Caudate nucleus (tissue), 63 donors: ENCODE measurements at places on chromosomes 5 and 9.

DNA sequence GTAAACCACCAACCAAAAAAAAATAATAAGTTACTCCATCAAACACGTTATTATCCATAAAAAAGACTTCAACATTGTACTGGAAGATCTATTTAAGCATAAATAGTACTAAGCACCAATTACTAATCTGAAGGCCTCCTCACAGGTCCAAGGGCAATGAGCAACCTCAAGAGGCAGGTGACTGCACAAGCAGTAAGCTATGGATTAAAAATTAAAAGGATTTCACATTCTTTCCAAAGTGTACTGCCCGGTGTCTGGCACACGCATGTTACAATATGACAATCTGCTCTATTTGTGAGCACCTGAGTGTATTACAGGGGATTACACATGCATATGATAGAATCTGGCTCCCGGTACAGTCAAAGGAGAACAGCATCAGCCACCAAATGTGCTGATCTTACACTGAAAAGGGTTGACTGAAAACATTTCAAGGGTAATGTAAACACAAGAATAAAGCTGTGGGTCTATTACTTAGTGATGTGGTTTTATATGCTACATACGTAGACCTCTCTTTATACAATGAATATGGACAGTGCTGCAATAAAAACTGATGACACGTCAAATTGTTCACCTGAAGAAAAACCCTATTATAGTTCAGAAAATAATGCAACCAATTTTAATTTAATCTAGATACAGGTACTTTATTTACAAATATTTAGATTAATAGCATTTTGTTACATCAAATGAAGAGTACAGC lies 22.8 kb downstream of the RAB14 start:
- no peak for DNase-seq

- no peak for DNase-seq
These were observed 54.0 kb downstream of the PLPP1 start for GRCh38 chr5:55480781-55481180.

GRCh38 chr9:35980289-35981011 lies 22.5 kb upstream of the OR2S2 start:
- DNase-seq: no peak

DNA sequence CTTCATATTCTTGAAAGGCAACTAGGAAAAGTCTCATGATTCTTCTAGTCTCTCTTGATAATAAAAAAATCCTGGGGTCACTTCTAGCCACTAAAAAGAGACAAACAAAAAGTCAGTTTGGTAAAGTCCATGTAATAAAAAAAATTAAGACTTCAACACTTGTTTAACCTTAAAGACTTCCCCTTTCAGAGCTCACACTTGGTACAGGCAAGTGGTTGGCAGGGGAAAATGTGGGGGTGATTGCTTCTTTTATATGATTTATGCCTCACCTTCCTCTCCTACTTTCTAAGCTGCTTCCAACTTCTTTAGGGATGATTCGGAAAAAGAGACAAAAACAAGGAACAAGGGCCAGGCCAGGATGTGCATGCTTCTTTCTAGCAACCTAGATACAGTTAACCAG lies 5.1 kb upstream of the ERCC6L2 start:
- DNase-seq: no peak

- DNase-seq: no peak
These were observed 8.1 kb downstream of the POLK start for GRCh38 chr5:75519761-75520160.

GRCh38 chr5:94910721-94911120 lies 292.3 kb downstream of the SLF1 start:
- DNase-seq: no peak

- no peak for DNase-seq
These were observed 161.8 kb downstream of the ICE1 start for GRCh38 chr5:5584236-5584745.

DNA sequence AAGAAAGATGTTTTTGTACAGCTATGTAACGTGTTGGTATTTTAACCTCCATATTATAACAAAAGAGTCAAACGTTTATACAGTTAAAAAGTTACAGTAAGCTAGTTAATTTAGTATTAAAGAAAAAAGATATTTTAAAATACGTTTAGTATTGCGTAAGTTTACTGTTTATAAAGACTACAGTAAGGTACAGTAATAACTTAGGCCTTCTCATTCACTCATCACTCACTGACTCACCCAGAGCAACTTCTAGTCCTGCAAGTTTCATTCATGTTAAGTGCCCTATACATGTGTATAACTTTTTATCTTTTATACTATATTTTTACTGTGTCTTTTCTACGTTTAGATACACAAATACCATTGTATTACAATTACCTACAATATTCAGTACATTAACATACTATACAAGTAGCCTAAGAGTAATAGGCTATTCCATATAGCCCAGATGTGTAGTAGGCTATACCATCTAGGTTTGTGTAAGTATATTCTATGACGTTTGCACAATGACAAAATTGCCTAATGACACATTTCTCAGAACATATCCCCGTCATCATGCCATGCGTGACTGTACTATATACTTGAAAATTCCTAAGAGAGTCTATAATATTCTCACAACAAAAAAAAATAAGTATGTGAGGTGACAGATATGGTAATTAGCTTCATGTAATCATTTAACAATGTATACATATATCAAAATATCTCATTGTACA lies 33.8 kb downstream of the ERP44 start:
- no peak for DNase-seq

DNA sequence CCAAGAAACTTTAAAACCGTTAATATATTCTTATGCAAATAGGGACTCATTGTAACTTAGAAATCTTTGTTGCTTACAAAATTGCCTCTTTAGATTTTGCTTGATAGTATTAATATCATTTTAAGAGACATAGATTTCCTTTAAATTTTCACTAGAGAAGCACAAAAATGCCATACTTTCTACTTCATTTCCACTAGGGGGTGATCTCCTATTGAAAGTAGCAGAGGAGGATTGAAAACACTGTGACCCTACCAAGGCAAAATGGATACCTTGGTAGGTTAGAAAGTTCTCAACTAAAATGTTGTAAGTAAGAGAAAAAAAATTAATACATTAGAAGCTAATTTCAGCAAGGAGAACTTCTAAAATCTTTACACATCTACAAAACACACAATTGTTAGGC lies 204.9 kb downstream of the CHSY3 start:
- DNase-seq: no peak

DNA sequence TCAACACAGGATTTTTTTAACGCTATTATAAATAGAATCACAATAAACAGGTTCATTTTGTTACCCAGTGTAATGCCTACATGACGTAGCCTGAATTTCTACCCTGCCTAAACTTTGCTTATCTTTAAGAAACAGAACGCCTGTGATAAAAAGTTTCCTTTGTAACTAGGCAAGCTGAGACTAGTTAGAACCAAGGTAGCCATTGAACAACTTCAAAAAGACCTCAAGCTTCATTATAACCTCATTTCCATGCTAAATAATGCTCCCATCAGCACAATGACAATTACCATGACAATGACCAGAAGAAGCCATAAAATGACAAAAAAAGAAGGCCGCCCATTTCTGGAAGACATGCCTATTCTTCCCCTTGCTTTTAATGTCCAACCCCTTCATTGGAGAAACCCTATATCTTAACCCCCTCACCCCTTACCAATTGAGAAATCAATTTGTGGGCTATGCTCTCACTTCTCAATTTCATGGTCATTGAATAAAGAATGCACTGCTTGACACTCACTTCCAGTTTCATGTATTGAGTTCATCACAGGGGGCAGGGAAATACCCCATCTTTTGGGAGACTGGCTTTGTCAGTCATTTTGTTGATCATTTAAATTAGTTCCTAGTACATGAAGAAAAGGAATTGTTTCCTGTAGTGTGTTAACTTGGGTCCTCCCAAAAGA lies 276.8 kb downstream of the MCTP1 start:
- no peak for DNase-seq
